Astrocyte (in vitro differentiated cells and primary cell): ENCODE measurements at places on chromosomes 4 and X. TPM values are rescaled to one million over a fixed set of nuclear protein-coding genes. Genes with fewer than 3 reads are reported as not detected.

ERAS gene
- 0.24 TPM in 1 of 2 replicates, not detected in the other for total RNA-seq

HSPA4L gene
- 8.0 and 8.9 TPM in 2 replicates for total RNA-seq

ATP6AP2 gene
- total RNA-seq: 153 and 185 TPM in 2 replicates

SLITRK2 gene
- total RNA-seq: not detected in 2 replicates

HSFX4 gene
- total RNA-seq: not detected in 2 replicates

RENBP gene
- 1.7 and 2.2 TPM in 2 replicates for total RNA-seq

FAT1 gene
- total RNA-seq: 590 and 591 TPM in 2 replicates

UFSP2 gene
- total RNA-seq: 21.8 and 27.5 TPM in 2 replicates

PABPC1L2A gene
- 0.11 and 0.38 TPM in 2 replicates for total RNA-seq

REPS2 gene
- 1.2 and 1.3 TPM in 2 replicates for total RNA-seq

SPINK2 gene
- not detected in 2 replicates for total RNA-seq

ANKRD17 gene
- total RNA-seq: 86.7 and 91.9 TPM in 2 replicates

BANK1 gene
- 1.3 and 2.0 TPM in 2 replicates for total RNA-seq

UBE2D3 gene
- total RNA-seq: 300 and 340 TPM in 2 replicates

TLR1 gene
- total RNA-seq: 0.54 and 0.70 TPM in 2 replicates
